LHCN-M2 (cell line): ENCODE measurements at places on chromosomes 1 and 21. TPM values are rescaled to one million over a fixed set of nuclear protein-coding genes. Genes with fewer than 3 reads are reported as not detected.

DNA sequence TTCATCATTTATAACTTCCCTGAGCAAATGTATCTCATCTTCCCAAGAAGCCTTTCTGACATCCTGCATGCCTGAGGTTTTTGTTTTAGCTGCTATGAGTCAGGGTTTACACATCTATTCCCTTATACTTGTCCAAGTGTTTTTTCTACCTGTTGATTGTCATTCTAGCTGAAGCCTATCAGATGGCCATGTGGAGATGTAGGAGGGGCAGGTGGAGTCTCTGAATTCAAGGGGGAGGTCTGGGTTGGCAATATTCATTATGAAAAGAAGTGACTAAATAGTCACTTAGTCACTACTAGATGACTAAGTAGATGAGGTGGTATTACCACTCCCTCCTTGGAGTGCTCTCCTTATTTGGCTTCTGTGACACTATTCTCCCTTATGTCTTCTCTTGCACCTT lies 52.4 kb downstream of the XCL1 start:
- DNase-seq, result peak; percentile 70

GRCh38 chr1:244599937-244600350 lies 53.0 kb upstream of the DESI2 start:
- peak; percentile 90 for DNase-seq

GRCh38 chr1:150528196-150528595 lies 12.6 kb downstream of the FALEC start:
- DNase-seq, result peak; percentile 50

DNA sequence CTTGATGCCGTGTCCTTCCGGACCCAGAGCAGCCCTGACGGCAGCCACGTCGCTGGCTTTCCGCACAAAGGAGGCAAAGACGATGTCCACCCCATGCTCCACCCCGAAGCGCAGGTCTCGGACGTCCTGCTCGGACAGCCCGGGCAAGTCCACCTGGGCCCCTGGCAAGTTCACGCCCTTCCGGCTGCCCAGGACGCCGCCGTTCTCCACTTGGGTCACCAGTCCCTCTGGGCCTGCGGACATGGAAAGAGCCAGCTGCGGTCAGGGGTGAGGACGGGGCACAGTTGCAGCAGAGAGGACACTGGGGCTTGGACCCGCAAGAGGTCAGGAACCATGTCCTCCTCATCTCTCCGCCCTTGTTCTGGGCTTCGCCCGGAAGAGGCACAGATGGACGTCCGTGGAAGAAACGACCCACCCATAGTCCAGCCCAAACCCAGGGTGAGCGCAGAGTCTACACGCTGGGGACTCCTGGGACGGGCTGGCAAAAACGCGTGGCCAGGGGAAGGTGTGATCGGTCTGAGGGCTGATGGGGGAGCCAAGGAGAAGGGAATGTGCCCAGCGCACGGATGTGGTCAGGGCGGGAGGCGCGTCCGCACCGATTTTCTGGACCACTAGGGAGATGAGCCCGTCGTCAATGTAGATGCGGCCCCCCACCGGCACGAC lies 6.6 kb downstream of the PKLR start:
- DNase-seq, result no peak

GRCh38 chr1:166271151-166271538 lies 104.3 kb upstream of the FAM78B start:
- no peak for DNase-seq

GRCh38 chr1:109625176-109625575 lies 5.5 kb downstream of the AMPD2 start:
- DNase-seq, result no peak

GRCh38 chr1:116521186-116521585 lies 49.6 kb downstream of the CD58 start:
- peak; percentile 92 for DNase-seq

DNA sequence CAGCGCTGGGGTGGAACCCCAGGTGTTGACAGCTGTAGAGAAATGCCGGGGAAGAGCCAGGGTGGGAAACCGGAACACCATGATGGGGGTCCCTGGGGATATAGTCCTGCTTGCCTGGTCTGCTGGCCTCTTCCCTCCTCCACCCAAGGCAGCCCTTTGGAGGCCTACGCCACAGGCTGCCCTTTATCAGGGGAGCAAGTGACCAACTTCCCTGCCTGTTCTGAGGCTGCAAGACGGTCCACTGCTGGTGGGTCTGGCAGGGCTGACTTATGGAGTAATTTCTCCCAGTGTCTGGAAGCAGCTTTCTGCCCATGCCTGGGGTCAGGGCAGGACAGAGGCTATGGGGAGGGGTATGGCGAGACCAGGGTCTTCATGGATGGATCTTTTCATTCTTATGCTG lies 50.8 kb upstream of the EDN2 start:
- DNase-seq, result no peak

GRCh38 chr1:71885171-71885570 lies 397.2 kb downstream of the NEGR1 start:
- DNase-seq, result peak; percentile 35

DNA sequence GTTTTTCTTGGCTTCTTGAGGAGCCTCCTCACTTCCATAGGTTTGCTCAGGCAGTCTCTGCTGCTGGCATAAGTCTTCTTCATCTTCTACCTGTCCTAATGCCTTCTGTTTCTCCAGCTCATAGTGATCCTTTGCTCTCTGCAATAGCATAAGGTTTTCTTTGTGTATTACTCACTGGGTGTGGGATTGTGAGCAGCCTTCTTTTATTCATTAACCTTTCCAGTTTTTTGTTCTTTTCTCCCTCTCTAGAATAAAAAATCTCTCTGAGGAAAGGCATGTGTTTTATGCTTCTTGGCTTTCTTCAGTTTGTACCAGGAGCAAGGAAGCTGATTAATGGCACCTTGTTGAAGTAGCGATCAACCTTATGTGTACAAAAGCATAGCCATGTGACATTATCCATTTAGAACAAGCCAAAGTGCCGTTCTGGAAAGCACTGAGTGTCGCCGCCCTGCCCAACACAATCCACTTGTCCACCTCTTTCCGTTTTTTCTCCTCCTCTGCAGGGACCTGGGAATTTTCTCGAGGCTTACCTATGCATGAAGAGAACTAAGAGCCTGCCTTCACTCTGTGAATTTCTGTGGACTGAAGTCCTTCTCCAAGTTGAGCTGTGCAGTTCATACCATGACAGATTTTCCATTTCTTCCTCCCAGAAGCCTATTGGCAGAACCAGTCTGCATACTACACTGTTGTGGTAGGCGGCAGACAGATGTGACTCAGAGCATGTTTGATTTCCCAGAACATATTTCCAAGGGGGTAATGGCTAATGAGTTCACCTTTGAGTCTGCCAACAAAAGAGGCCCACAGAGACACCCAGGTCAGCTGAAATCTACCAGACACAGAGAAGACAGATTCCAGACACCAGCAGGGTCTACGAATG lies 39.0 kb downstream of the DPT start:
- peak; percentile 4 for DNase-seq

GRCh38 chr1:201255479-201256362 lies 27.6 kb upstream of the PKP1 start:
- DNase-seq, result no peak

- no peak for DNase-seq
These were observed 613.5 kb downstream of the LMO4 start for GRCh38 chr1:87942165-87942564.

- peak; percentile 69 for DNase-seq
These were observed 746 bp downstream of the MACF1 start for GRCh38 chr1:39205102-39205780.

GRCh38 chr1:203559523-203559922 lies 65.6 kb downstream of the OPTC start:
- DNase-seq, result peak; percentile 88

DNA sequence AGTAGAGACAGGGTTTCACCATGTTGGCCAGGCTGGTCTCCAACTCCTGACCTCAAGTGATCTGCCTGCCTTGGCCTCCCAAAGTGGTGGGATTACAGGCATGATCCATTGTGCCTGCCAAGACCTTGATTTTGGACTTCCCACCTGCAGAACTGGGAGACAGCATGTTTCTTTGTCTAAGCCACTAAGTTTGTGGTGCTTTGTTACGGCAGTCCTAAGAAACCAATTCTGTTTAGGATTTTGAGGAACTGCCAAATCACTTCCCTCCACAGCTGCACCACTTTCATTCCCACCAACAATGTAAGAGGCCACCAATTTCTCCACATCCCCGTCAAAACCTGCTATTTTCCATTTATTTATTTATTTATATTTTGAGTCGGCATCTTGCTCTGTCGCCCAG lies 46.1 kb downstream of the CHAF1B start:
- no peak for DNase-seq

GRCh38 chr1:67753776-67754525 lies 69.0 kb downstream of the GADD45A start:
- DNase-seq, result no peak

DNA sequence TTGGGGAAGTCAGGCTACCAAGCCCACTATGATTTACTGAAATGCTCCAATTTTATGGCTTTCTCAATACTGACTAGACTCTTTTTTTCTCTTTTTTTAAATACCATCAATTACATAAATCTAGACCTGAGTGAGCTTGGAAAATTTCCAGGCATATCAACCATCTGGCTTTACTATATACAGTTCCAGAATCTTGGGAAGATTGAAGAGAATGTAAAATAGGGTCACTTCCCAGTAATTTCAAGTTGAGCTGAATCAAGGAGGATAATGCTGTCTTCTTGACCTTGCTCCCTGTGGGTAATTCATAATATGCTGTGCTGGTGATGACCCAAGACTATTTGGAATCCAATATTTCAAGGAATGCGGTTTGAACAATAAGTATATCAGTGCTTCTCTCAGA lies 108.1 kb downstream of the MAP3K21 start:
- no peak for DNase-seq

GRCh38 chr1:27099587-27100334 lies 55.2 kb downstream of the SLC9A1 start:
- DNase-seq, result peak; percentile 83

DNA sequence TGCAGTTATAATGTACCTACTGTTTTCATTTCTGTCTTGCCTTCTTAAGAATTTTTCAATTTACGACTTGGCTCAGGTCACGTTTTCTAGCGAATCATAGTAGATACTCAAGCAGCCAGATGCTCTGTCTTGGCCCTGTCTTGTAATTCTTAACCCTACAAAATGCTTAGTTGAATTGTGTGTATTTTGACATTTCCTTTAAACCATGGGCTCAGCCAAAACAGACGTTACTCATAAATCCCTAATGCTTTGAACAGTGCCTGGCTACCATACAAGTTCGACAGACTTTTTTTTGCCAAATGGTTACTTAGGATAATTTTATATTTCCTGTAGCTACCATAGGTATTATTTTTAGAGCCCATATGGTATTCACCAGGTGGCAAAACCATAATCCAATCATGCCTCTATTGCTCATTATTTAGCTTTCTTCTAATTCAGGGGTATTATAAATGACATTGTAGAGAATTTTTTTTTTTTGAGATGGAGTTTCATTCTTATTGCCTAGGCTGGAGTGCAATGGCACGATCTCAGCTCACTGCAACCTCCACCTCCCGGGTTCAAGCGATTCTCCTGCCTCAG lies 54.3 kb downstream of the KCNK1 start:
- DNase-seq, result no peak

- no peak for DNase-seq
These were observed 101.8 kb downstream of the PBX1 start for GRCh38 chr1:164660775-164661174.

- DNase-seq, result peak; percentile 64
These were observed 42.5 kb upstream of the IL10 start for GRCh38 chr1:206814716-206815341.

GRCh38 chr1:162206749-162207635 lies 137.5 kb downstream of the NOS1AP start:
- DNase-seq, result peak; percentile 14

- DNase-seq, result no peak
These were observed 10.0 kb downstream of the UMODL1 start for GRCh38 chr21:42081138-42081537.

DNA sequence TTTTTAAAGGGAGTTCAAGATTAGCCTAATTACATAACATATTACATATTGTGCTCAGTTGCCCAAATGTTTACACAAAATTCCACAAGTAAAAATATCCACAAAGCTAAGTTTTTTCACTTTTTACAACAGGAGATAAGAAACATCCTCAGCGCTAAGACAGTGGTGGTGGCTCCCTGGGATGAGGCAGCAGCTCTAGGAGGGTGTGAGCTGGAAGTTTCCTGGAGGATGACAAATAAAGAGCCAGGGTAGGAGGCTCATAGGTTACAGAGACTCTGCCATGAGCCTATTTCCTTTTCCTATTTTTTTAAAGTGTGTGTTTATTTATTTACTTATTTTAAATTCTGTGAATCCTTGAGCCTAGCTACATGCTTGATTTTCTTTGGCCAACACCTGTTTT lies 91.7 kb downstream of the COL24A1 start:
- no peak for DNase-seq

DNA sequence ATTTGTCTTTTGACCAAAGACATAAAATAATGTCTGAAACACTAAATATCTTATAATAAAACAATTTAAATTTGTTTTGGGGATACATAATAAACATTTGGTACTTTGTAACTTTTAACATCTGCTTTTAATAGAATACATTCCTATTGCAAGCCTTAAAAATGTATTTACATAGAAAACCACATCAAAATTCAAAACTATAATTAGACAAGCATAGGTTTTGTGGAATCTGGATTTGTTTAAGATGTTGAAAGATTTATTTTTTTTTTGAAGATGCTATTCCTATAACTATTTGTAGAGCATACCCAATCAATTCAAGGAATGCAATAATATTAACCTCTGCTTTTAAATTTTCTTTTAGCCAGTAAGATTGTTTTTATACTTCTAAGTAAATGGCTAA lies 125.7 kb downstream of the FMN2 start:
- no peak for DNase-seq

DNA sequence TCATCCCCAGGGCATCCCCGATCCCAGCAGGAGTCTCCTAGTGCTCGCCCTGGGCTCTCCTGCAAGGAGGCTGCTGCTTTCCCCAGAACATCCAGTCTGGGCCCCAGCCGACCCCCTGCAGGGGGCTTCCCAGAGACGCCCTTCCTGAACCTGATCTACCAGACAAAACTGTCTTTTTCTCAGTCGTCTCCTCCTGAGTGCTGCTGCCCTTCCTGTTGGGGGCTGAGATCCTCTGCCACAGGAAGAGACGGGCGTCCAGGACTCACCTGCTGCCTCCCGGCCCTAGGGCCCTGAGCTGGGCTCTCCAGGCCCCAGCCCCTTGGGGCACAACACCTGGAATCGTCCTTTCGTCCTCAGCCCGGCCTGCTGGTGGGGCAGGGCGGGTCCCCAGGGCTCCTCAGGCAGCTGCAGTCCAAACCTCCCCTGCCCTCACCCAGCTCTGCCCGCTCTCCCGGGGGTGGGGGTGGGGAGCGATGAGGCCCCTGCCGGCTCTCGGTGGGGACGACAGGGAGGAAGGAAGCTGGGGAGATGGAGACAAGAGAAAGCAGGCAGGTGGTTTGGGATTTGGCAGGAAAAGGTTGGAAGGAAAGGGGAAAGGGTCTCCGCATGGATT lies 36.9 kb downstream of the TP73 start:
- DNase-seq, result no peak

Gene VSIG8
- not detected in 2 replicates for total RNA-seq

Gene BTBD8
- total RNA-seq, result 2.7 and 3.4 TPM in 2 replicates

Gene TLCD4
- 0.32 and 0.75 TPM in 2 replicates for total RNA-seq

Gene SEMA6C
- 2.1 and 3.8 TPM in 2 replicates for total RNA-seq

Gene ELF3
- 0.06 TPM in 1 of 2 replicates, not detected in the other for total RNA-seq

Gene GSTM5
- not detected in 2 replicates for total RNA-seq
